Stimulated activated CD8-positive, alpha-beta memory T cell treated with anti-CD3 and anti-CD28 coated beads, Interleukin-2, amount 100 ng/mL, for 48 hours (primary cell): ENCODE measurements at places on chromosomes 7 and 10.

GRCh38 chr10:132631338-132631735, 93.8 kb downstream of the INPP5A start:
- no peak for DNase-seq

- DNase-seq, result no peak
These were observed 106.5 kb downstream of the MAPK8 start for GRCh38 chr10:48412933-48413332.

DNA sequence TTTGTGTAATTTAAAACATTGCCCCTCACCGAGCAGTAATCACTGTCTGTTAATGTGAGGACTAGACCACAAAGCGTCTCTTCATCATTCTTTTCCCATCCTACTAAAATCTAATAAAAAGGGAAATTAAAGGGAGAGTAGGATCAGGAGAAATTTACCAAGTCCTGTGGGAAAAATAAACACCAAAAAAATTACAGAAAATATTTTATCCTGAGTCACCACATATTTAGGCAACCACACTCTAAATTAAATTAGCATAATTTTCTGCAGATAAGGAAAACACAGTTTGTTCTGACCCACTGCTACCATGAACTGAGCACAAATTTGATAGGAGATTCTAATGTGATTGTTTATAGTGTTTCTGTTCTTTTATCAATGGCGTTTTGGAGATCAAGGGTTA, 49.3 kb downstream of the CCDC6 start:
- DNase-seq, result no peak

DNA sequence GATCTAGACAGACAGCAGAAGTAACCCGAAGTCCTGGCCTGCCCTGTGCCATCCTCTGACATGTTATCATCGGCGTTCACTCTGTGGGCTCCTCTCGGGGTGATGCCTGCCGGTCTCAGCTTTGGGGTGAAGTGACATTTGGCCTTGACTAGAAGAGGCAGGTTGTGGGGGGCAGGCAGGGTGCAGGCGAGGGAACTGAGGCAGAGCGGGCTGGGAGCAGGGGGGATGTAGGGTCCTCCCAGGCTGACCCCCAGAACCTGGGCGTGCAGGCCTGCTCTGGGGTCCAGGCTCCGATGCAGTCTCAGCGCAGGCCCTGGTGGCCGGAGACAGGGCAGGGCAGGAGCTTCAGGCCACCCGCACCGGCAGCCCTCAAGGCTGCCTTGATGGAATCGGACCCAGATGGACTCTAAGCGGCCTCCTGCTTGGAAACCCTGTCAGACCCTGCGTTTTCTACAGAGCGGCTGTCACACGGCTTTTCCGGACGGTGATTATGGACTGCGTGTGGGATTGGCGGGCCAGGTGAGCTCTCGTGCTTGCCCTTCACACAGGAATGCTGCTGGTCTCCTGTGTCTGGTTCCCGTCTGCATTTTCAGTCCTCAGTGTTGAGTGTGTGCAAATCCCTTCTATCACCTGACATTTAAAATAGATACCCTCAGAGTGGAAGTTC, 842 bp upstream of the JAKMIP3 start:
- DNase-seq, result no peak

- DNase-seq, result no peak
These were observed 146.0 kb downstream of the FANK1 start for GRCh38 chr10:126042354-126042753.
